NCI-H1436 treated with DMSO at 0.1 percent for 48 hours (cell line): ENCODE measurements at places on chromosomes 13 and 19.

GRCh38 chr13:110636053-110636475 is 20.7 kb downstream of the NAXD start:
- no peak for DNase-seq

DNA sequence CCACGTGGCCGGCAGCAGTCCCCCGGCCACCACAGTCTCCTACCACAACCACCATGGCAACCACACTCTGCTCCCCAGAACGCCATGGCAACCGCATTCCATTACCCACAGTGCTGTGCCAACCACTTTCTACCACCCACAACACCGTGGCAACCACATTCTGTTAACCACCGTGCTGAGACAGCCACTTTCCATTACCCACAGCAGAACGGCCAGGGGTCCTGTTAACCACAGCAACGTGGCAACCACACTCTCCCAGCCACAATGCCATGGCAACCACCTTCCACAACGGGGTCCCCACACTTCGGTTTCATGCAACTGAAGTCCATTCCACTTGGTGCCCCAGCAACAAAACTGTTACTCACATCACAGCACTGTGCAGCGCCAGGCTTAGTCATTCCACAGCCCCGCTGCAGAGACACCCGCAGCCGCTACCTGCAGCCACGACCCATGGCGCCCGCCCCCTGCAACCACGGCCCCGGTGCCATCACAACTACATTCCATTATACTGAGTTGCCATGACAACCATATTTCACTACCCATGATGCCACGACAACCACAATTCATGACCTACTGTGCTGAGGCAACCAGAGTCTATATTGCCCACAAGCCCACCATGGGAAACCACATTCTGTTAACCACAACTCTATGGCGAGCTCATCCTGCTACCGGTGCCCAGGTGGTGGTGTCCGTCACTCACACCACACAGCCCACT is 10.0 kb downstream of the DPF1 start:
- no peak for DNase-seq

- DNase-seq: no peak
Measured at GRCh38 chr13:44132710-44133109, 240.9 kb upstream of the SERP2 start.

DNA sequence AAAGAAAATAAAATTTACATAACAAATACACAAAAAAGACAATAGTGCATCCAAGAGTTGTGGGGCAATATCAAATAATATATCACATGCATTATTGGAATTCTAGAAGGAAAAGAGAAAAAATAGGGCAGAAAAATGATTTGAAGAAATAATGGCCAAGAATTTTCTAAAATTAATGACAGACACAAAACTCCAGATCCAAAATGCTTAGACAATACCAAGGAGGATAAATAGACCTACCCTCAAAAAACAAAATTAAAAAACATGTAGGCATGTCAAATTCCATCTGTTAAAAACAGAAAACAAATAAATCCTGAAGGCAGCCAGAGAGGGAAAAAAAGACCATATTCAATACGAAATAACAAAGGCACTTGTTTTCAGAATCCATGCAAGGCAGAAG is 191.5 kb upstream of the ZNF536 start:
- no peak for DNase-seq

DNA sequence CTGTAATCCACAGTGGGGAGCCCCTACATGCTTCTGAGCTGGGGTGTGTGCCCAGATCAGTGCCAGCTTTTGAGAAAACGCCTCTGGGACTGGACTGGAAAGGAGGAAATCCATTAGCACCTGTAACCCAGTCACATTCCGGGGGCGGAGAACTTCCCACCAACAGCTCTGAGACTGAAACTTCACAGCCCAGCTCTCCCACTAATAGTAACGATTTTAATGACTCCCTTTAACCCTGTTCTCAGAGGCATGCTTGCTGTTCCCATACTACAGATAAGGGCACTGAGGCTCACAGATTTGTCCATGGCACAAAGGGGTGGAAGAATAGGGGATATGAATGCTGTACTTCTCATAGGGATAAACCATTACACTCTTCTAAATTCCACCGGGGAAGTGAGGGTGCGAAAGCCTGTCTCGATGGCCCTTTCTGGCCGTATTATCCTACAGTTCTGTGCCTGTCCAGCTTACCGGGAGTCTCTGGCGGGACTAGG is 851 bp downstream of the FBXO46 start:
- DNase-seq: no peak

- no peak for DNase-seq
Measured at GRCh38 chr19:28042516-28042915, 1170.4 kb downstream of the UQCRFS1 start.
